ENCODE measurements at places on chromosomes 2 and 18.

- no peak for DNase-seq
These were observed 209.7 kb upstream of the PXDN start for GRCh38 chr2:1954061-1954460.

DNA sequence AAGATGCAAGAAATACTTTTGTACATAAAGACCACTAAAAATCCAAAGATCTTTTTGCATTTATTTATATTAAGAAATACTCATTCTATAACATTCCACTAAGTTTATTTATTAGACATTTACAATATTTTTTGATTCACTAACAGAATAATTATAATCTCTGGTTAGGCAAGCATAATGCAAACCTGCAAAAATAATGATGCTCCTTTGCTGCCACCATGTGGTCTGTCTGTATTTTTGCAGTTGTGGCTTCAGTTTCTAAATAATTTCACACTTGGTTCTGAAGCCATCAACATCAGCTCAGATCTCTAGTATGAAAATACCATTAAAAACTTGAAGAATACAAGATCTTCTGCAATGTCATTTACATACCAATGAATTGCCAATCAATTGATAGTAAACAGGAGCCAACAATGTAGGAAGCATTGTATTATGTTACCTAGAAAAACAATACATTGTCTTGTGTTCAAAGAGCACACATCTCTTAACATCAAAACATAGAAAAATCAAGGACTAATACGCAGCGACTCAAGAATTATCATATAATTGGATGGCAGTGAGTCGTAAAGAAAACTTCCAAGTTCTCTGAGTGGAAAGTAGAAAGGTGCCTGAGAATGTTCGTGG is 28.8 kb upstream of the WDR75 start:
- DNase-seq = peak; percentile 76

- no peak for DNase-seq
These were observed 126.0 kb downstream of the EPHA4 start for GRCh38 chr2:221446140-221446539.

DNA sequence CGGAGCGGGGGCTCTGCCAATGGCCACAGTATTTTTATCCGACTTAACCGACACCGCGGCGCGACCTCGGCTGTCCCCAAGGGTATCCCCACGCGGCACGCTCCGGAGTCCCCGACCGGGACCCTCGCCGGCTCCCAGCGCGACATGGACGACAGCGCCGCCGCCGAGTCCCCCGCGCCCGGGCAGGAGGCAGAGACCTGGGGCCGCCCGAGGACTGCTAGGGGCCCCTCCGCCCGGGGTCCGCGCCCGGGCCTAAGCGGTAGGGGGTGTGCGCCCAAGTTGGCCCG is 468 bp downstream of the UXS1 start:
- peak; percentile 36 for DNase-seq

GRCh38 chr2:172253190-172254052 is 150.7 kb upstream of the DLX2 start:
- DNase-seq = peak; percentile 97

DNA sequence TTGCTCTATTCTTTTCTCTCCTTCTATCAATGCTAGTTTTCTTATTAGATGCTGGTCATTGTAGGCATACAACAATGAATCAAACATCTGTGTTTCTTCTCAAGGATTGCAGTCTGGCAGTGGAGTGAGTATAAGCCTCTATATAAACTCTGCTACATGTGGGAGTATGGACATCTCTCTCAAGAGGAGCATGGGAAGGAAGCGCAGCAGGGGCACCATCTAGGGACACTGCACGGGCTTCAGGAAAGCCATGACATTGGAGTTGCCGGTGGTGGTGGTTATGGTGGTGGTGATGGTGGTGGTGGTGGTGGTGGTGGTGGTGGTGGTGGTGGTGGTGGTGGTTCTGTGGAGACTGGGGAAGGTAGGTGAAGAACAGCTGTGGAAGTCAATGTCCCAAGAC is 462.6 kb downstream of the RNF144A start:
- DNase-seq = no peak

DNA sequence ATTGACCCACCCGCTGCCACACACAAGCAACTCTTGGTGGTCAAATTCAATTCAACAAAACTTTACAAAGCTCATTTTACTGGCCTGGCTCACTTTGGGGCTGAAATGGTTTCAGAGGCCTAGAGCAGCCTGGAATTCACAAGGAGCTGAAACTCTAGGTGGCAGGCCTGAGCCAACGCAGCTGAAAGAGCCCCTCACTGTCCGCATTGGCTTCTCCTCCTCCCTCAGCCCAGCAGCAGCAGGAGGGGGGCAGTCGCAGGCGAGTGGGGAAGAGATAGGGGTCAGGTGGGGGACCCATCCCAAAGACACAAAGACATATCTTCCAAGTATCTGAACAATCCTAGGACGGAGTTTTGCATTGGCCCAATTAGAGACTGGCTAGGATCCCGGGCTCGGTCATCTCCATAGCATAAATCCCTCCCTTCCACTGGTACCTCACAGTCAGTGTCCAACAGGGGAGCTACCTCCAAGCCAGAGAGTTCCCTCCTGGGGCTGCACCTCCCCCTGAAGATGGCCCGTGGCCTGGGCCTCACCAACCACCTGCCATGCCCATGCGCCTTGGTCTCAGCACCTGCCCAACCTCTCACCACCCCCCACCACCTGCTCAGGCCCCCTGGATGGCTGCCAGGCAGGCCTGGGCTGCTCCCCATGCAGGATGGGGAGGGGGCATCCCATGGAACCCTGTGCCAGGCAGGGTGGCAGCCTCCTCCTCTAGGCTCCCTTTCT is 113.4 kb downstream of the ZBTB7C start:
- peak; percentile 67 for DNase-seq

GRCh38 chr2:74004212-74005182 is 19.8 kb downstream of the TET3 start:
- no peak for DNase-seq

- DNase-seq = no peak
These were observed 125.6 kb downstream of the CTNNA2 start for GRCh38 chr2:79638410-79638809.

DNA sequence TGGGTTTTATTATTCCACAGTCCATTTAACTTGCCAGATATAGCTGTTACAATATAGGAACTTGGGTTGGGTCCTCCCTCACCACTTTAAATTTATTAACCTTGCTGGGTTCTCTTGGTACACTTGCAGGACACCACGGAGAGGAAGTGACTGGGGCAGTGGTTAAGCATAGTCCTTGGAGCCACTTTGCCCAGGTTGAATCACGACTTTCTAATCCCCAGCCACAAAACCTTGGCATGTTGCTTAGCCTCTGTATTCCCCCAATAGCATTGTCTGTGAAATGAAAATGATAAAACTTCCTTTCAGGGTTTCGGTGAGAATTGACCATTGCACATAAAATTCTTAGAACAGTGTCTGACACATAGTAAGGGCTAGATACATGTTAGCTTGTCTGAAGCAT is 221.2 kb downstream of the IRS1 start:
- DNase-seq = peak; percentile 47

DNA sequence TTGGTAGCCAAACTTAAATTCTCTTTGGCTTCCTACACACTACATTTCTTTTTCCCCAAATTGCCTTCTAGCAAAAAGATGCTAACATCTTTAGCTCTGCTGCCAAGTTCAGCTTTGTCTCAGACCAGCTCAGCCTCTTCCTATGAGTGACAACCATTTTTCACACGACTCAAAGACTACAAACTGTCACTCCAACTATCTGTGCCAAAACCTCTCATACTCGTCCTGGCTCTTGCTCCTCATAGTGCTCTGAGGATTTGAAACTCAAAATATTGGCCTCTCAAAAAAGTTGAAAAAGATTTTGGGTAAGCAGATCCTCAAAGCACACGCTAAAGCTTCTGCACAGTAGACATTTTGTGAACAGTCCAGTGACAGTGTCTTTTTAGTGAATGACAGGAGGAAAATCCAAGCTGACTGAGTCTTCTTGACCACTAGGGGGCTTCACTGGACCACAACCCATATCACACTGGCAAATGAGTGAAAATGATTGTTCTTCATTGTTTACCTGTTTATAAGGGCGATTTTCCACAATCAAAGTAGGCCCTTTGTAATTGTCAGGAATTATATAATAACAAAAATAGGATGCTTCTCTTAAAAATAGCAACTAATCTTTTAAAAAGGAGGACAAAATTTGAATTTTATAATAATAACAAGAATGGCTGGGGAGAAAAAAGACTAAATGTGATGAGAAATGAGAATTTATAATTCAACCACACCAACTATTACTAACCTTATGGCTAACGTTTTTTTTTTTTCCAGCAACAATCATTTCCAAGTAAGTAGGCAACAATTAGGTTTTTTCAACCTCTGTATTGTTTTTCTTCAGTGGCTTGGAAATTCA is 85.5 kb upstream of the PGAP1 start:
- DNase-seq = peak; percentile 59

DNA sequence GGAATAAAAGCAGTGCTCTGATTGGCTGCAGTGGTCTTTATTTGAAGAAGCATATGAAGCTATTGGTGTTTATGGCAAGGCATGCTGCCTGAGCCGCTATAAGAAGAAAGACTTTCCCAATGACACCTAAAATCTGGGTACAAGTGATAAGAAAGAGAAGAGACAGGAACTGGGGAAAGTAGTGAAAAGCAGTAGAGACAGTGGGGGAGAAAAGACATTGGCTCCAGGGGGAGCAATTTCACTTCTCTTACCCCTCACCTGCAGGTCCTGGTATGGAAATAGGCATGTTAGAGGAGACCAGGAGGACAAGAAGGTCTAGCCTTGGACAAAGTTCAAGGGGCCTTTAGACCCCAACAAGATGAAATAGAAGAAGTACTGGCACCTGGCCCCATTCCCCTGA is 47.1 kb downstream of the PLCL1 start:
- DNase-seq = peak; percentile 9

GRCh38 chr2:118437501-118437900 is 349.2 kb downstream of the INSIG2 start:
- DNase-seq = no peak

DNA sequence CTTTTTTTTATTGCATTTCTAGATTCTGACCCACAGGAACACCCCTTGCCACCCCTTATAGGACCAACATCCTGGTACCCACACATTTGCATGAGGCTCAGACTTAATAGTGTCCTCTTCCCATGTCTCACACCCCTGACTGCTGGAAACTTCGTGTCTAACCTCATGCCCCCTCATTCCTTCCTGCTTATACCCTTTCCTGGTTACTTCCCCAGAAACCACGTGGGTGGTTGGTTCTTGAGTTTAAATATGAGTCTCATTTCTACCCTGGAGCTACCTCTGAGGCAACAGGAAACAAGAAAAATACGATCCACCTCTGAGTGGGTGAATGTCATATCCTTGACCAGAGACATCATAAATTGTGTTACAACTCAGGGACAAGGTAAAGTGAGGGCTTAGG is 1.6 kb downstream of the TNP1 start:
- no peak for DNase-seq

GRCh38 chr2:33229646-33230045 is 246.8 kb upstream of the RASGRP3 start:
- no peak for DNase-seq

DNA sequence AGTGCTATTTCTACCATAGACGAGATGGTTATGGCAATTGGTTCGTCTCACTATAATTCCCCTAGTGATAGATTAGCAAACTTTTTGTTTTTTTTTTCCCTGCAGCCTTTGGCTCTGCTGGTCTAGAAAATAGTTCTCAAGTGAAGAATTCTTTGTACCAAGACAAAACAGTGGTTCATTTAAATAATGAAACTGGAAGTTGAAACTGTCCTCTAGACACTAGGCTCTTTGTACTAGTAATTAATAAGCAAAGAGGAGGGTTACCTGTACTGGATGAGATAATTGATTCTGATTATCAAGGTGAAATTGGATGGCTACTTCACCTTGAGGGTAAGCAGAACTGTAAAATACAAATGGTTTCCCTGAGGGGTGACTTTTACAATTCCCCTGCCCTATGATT is 156.9 kb upstream of the DCC start:
- no peak for DNase-seq

GRCh38 chr2:226934546-226935201 is 98.8 kb downstream of the RHBDD1 start:
- peak; percentile 40 for DNase-seq

DNA sequence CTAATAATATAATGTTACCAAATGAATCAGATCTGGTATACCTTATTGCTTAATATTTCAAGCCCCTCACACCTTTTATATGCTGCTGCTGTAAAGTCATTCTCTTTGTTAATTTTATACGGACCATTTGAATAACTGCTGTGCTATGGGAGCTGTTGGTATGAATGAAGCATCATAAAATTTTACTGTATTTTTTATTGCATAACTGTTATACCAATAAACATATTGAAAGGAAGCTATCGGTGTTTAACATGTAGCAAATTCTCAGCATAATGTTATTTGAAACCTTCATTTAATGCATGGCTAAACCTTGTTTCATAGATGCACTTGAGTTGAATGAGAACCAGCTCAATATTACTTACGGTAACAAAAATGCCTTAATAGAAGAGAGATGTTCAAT is 1040.3 kb downstream of the SOCS6 start:
- DNase-seq = no peak

DNA sequence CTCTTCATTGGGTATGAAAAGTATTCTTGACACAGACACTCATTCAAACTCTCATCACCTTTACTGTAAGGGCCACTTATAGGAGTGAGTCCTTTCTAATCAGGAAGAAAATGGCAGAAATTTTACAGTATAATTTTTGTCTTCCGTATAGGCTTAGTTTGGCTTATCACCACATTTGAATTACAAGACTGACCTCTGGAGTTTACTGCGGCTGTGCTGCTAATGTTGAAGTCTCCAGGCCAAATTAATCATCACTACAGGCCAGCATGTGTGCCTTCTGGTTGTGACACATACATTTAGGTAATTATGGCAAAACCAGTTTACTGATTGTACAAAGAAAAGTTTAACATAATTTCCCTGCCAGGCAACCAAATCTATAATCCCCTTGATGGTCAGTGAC is 753.6 kb upstream of the GCFC2 start:
- no peak for DNase-seq

DNA sequence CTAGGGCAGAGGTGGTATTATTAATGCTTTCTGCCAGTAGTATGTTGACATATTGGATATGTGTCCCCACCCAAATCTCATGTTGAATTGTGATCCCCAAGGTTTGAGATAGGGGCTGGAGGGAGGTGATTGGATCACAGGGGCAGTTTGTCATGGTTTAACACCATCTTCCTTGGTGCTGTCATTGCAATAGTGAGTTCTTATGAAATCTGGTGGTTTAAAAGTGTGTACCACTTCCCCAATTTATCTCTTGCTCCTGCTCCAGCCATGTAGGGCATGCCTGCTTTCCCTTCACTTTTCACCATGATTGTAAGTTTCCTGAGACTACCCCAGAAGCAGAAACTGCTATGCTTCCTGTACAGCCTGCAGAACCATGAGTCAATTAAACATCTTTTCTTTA is 47.1 kb upstream of the THSD7B start:
- no peak for DNase-seq

GRCh38 chr2:114219456-114219855 is 223.0 kb upstream of the DPP10 start:
- no peak for DNase-seq

- DNase-seq = no peak
These were observed 146.0 kb upstream of the CYP26B1 start for GRCh38 chr2:72293620-72294019.

DNA sequence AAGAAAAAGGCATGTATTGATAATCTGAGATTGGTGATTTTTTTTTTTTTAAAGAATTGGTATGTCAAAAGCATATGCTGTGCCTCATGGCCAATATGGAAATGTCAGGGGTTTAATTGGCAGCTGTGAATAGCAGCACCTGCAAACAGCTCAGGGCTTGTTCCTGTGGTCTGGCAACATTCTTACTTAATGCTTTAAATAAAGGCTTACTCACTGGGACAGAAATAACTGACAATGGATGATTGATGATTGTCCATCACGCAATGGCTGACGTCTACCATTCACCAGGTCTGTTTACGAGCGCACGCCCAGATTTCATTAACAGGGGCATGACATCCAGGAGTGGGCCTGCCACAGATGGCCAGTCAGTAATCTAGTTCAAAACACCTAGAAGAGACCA is 66.7 kb downstream of the ETAA1 start:
- peak; percentile 88 for DNase-seq

All from myocyte (in vitro differentiated cells).